Mesendoderm (in vitro differentiated cells): ENCODE measurements at places on chromosomes 11 and 22.
A peak's percentile ranks its signal among the peaks of the same experiment; 100 is the strongest.

GRCh38 chr11:94224078-94224477, 80.3 kb upstream of the IZUMO1R start:
- no peak for DNase-seq

- peak; percentile 36 for DNase-seq
Observed at GRCh38 chr11:93591247-93591898, 48.2 kb upstream of the SMCO4 start.

GRCh38 chr22:27115816-27116256, 458.4 kb downstream of the MIAT start:
- peak; percentile 93 for DNase-seq

DNA sequence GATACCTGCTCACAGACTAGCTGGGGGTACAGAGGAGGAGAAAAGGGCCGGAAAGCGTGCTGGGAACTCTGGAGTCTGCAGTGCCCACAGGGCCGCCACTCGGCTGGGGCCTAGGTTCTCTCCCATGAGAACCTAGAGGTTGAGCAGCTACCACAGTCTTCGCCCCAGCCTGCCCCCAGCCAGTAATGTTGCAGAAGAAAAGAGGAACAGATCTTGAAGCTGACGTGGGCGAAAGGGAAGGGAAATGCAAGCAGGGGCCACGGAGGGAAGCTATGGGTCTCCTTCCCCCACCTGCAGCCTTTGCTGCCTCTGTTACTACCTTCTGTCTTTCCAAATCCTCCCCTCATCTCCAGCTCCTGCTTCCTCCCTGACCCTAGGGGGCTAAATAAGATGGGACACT, 28.8 kb upstream of the P2RY2 start:
- DNase-seq: no peak

GRCh38 chr11:125079151-125079877, 16.2 kb downstream of the SLC37A2 start:
- DNase-seq: no peak

- DNase-seq: no peak
Observed at GRCh38 chr22:28395920-28396753, 283.5 kb downstream of the TTC28 start.

DNA sequence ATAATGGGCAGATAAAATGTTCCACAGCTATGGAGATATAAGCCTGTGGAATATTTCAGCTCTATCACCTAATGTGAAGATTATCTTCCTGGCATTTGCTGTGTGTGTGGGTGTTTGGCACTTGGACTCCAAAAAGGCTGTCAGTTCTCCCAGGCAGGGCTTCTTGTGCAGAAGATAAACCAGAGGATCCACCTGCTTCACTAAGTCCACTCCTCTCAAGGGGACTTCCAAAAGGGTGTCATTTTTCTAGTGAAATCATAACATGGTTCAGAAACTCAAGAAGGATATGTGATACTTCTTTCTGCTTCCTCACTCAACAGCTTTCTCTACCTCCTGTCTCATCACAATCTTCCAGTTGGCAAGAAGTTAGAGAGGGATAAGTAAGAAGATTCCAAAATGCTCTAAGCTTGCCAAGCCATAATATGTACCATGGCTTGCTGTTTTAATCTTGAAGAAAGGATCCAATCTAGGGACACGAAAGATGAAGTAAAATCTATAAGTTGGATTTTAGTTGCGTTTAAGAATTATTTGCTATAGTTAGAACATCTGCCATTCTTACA, 206.2 kb upstream of the MTMR2 start:
- DNase-seq: no peak

- no peak for DNase-seq
Observed at GRCh38 chr22:32708830-32709229, 92.7 kb upstream of the TIMP3 start.

DNA sequence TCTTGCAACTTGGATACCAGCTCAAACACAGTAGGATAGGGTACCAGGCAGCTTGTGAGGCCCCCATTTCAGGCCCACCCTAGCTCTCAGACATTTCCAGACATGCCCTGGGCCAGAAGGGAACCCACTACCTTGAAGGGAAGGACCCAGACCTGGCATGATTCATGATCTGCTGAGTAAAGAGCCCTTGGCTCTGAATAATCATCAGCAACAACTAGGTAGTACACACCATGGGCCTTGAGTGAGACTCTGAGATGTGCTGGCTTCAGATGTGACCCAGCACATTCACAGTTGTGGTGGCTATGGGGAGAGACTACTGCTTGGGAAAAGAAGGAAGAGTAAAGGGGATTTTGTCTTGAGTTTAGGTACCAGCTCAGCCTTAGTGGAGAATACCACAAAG, 23.6 kb downstream of the JRKL start:
- no peak for DNase-seq
